ENCODE measurements at places on chromosomes 1 and 21.

DNA sequence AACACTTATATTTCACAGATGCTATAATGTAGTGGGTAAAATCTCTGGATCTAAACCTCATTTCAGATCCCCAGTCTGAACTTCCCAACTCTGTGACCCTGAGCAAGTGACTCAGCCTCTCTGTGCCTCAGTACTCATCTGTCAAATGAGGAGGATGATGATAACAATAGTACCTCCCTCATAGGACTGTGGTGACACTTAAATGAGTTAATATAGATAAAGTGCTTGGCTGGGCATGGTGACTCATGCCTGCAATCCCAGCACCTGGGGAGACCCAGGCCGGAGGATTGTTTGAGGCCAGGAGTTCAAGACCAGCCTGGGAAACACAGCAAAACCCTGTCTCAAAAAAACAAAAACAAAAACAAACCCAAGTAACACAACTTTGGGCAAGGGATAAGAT lies 4.7 kb upstream of the ECE1 start:
- no peak for DNase-seq

- DNase-seq: no peak
Observed at GRCh38 chr1:92502247-92502646, 15.5 kb upstream of the GFI1 start.

DNA sequence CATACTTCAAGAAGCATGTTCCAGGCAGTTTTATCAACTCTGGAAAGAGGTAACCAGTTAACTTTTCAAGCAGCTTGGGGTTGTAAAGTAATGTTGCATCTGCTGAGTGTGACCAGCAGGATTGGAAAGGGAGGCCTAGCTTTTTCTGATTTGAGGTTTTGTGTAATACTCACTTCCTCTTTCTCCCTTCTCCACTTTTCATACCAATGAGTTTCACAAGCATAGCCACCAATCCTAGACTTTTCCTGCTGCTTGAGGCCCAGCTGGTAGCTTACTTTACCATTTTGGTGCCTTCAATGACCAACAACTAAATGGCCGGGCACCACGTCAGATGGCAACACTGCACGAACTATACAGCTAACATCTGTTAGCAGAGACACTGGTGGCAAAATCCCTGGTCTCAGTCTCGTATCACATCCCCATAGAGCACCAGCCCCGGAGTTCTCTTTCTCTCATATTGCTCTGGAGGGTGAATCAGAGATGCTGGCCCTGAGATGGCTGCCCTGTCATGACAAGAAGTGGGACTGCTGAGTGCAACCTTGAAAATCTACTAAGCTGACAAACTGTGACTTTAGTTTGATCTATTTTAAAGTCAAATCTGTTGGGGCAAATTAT lies 14.8 kb upstream of the GPR88 start:
- DNase-seq: no peak

DNA sequence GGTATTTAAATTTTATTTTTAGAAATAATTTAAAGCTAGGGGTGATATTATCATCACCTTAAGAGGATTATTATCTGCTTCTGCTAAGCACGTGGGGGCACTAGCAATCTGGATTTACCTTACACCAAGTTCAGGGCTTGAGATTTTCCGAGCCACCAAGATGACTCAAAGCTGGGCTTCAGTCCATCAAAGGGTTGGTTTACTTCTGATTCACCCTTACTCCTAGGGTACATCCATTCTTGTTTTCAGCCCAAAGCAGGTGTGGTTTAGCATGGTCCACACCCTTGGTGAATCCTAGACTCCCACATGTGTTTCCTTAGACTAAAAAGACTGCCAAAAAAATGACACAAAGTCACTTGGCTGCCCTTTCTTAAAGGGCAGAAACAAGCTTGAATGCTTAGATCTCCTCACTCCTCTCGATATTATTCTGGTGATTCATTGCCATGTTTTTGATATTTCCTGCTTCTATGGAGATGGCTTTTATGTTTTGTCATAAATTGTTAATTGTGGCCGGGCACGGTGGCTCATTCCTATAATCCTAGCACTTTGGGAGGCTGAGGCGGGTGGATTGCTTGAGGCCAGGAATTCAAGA lies 9.8 kb upstream of the PRSS38 start:
- no peak for DNase-seq

DNA sequence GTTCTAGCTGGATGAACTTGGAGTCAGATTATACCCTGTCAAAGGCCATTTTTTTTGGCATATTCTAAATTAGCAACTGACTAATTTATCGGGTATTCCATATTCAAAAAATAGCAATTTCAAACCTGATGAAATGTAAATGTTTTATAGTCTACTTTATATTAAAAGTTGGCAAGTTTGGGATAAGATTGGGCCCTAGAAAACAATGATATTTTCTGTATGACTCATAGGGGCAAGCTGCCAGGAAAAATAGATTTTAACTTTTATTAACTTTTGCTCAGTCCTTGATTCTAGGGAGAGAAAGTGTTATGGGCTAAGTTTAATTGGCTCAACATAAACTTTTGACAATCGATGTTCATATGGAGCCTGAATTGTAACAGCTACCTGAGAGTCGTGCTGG lies 576.9 kb upstream of the B3GALT2 start:
- no peak for DNase-seq

GRCh38 chr1:236067854-236068454 lies 3.1 kb upstream of the NID1 start:
- no peak for DNase-seq

DNA sequence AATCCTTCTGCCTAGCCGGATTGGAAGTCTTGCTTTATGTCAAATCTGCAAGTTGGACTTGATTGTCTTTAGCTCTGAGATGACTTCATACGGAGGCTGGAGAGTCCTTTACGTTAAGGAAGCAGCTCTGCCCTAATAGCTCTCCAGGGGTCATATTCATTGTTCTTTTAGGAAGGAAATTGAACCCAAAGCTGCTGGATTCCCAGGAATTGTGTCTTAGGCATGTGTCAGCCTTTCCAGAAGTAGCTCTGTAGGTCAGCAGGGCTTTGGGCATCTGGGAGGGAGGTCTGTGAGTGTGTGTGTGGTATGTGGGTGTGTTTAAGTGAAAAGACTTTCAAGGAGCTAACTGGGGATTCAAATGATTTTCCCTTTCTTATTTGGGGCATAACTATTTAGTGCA lies 82.4 kb downstream of the ABCA4 start:
- no peak for DNase-seq

- DNase-seq: no peak
Observed at GRCh38 chr1:10814312-10814711, 17.9 kb upstream of the CASZ1 start.

DNA sequence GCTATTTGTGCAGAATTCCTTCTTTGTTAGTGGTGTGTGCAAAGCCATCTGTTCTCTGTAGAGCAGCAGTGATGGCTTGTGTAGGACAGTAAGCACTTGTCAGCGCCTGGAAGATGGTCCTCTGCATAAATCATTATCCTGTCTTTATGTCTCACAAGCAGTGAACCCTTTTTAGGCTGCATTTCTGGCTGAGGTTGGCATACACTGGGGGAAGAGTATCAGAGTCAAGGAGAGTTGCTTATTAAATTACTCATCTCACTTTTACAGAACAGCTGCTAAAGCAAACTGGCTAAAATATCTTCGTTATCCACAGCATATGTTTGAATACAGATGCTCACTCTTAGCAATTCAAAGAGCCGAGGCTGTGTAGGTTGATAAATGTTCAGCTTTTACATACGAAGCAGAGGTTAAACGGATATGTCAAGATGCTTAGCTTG lies 54.6 kb upstream of the NCAM2 start:
- DNase-seq: no peak

DNA sequence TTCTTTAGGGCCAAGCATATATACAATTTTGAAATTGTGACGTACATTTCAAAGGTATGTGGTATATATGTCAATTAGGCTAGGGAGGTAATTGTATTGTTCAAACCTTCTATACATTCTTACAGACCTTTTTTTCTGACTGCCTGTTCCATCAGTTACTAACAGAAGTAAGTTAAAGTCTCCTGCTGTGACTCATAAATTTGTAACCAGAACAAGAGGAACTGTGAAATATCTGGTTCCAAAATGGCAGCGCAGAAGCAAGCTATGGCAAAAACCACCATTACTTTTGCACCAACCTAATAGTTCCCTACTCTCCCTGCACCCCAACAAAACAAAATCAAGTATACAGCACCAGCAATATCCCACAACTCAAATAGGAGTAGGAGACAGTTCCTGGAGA lies 93.6 kb downstream of the ENAH start:
- no peak for DNase-seq

DNA sequence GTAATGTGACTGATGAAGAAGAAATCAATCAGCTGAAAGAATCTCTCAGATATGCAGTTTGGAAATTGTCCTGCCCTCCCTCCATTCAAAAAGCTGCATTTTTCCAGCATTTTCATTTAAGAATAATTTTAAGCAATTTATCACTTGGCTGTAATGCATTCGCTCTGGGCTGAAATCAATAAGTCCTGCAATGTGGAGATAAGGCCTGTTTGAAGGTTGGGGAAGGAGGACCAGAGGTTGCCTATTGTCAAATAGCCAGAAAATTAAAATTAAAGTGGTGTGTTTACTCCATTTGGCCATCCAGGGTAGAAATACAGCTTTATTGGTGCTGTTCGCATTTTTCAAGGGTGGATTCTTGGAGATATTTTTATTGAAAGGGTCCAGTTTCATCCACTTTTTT lies 187.6 kb upstream of the NFIA start:
- DNase-seq: no peak

GRCh38 chr1:162141281-162142054 lies 72.0 kb downstream of the NOS1AP start:
- DNase-seq: no peak

Measured in breast epithelium (tissue), 4 donors.